CD4-positive, alpha-beta memory T cell (primary cell): ENCODE measurements at places on chromosomes 2 and 18. TPM values are rescaled to one million over a fixed set of nuclear protein-coding genes. Genes with fewer than 3 reads are reported as not detected.

- DNase-seq, result no peak
Observed at GRCh38 chr2:63840081-63840784, 1.5 kb upstream of the UGP2 start.

IGFBP2 gene
- not detected for total RNA-seq

TANC1 gene
- 0.50 TPM for total RNA-seq

GRCh38 chr2:84285056-84285747 is 173.9 kb downstream of the SUCLG1 start:
- DNase-seq, result no peak

GRCh38 chr2:113341191-113341869 is 62.6 kb upstream of the PAX8 start:
- DNase-seq, result no peak

DNA sequence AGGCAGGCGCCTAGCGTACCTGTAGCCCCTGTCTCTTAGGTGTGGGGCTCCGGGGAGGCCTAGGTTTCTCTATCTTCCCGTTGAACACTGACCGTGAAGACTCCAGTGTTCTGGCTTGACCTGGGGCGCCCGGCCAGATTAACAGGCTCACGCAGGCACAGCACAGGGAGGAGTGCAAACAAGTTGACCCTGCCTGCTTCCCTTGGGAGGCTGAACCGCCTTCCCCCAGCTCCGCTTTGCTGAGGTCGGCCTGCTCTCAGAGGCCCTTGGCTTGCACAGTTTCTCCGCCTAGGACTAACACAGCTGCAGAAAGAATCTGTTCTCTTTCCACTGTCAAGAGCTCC is 567 bp downstream of the PCYOX1 start:
- no peak for DNase-seq

- DNase-seq, result no peak
Observed at GRCh38 chr2:113211226-113212105, 37.7 kb downstream of the PSD4 start.

GRCh38 chr2:67321588-67321903 is 75.6 kb upstream of the ETAA1 start:
- DNase-seq, result no peak

DNA sequence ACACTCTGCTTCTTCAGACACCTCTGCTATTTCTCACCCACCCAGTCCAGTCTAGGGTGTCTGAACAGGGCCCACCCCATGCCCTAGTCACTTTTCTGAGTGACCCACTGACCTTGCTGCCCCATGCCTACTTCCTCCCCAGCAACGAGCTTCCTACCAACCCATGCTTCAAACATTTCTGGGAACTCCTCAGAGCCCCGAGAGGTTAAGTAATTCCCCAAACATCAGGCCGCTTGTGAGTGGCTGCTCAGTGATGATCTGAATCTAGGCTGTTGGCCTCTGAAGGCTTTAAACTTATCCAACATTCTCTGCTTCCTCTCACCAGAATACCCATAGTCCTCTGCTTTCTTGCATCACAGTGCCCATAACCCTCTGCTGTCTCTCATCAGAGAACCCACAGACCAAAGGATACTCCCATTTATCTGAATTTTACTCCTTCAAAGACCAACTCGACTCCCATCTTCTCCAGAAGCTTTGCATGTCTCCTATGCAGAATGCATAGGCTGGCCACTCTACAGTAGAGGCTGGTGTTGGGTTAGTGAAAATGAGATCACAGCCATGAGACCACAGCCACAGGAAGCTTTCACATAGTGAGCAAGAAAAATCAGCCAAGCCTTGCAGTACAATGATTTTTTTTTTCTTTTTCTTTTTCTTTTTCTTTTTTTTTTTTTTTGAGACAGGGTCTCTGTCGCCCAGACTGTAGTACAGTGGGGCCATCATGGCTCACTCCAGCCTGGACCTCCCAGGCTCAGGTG is 309.5 kb upstream of the LYPD1 start:
- no peak for DNase-seq

TXNL4A gene
- total RNA-seq, result 76.1 TPM

CGREF1 gene
- not detected for total RNA-seq

STON1 gene
- total RNA-seq, result 3.1 TPM

- DNase-seq, result no peak
Observed at GRCh38 chr18:35289727-35290093, 319 bp downstream of the ZSCAN30 start.

GRCh38 chr2:177342736-177343135 is 49.8 kb upstream of the AGPS start:
- DNase-seq, result no peak

DNA sequence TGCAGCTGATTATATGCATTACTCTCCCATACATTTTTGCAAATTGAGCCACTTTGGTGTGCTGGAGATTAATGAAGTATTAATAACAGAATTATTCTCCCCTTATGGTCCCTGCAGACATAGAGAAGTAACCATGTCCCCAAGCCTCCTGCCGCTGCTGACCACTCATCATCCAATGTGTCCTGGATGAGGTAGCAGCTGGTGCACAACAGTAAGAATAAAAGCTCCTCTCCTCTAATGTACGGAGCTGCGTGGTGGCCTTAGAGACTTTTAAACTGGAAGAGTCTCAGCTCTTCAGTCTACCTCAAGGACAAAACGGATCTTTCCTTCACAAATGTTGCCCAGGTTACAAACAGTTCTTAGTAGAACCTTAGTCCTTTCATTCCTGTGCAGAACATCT is 37.7 kb downstream of the TPO start:
- no peak for DNase-seq

DNA sequence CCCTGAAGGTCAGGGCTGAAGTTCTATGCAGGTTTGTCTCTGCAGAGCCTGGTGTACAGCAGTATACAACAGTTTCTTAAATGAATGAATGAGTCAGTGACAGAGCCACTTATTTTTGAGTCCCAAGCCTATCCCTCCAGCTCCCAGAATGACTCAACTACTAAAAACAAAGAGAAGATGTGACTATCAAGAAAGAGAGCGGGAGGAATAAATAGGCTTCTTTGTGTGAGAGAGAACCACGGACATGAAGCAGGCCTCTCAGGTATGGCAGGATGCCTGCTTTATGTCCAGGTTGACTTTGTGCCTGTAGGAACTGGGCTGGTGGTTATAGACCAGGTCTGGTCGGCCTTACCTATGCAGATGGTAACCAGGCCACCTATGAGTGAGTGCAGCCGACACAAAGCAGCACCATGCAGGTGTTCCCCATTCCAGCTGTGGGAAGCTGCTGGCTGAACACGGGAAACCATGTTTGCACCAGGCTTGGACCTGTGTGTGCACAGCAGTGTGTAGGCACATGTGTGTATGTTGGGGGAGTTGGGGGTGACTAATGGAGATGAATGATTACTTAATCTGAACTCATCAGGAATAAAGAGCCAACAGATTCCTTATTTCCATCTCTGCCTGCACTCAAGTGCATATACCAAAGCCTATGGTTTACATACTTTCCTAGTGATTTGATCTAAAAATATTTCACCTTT is 171.0 kb downstream of the OSR1 start:
- DNase-seq, result no peak

DNA sequence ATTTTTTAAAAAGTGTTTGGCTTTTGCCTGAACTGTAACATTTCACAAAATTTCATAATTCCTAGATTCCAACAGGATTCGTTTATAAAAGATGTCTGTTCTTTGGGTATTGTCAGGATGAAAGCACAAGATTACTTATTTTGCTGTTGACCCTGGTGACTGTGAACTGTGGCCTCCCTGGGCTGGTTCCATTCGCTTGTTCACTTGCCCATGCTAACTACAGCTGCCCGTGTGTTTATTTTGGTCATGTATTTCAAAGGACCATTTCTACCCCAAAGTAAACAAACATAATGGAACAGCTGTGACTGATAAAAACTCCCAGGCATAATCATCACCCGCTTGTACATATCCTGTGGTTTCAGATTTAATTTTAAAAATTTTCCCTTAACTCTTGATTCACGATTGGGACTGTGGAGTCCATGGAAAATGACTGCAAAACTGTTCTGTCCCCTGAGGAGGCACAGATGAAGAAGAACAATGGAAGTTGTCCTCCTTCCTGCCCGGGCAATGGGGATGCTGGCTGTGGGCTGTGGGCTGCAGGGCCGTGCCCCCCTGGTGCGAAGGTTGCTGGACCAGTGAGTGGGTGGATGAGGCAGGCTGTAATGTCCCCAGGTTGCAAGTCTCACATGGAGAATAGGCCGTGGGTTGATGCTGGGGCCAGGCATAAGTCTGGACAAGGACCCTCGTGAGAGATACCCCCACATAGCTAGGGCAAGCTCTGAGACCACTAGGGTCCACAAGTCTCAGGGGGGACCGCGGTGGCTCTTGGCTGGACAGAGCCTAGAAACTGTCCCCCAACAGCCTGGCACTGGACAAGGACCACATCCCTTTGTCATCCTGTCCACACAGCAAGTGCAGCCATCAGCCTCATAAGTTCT is 28.9 kb upstream of the HDAC4 start:
- DNase-seq, result no peak

DNA sequence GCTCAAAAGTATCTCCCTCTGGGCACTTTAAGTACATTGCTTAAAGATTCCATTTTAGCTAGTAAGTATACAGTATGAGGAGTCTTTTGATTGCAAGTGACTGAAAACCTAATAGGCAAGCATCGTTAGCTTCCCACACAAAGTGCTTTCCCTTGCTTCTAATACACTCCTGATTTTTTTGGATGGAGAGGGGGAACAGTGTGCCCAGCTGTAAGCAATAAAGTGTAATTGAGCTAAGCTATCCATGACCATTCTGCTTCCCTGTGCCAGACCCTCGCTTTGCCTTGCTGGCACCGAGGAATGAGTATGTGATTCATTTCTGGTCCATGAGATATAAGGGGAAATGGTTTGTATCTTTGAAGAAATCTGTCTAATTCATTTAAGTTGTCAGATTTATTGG is 3.8 kb upstream of the ZNF24 start:
- no peak for DNase-seq

DNA sequence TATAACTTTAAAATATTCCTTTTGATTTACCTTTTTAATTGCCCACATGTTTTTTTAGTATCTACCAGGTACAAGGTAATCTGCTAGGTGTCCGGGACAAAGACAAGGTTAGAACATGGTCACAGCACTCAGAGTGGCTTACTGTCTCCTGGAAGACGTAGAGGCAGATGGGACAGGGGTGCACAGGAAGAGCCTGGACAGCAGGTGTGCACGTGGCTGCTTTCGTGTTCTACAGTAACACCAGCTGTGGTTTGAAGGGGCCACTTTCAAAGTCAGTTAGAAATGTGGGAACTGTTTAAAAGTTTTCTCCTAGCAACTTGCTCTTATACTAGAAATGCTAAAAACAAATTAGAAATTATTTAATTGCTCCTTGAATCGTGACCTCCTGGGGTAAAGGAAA is 102.9 kb upstream of the ALPP start:
- DNase-seq, result no peak

- no peak for DNase-seq
Observed at GRCh38 chr2:130841741-130842365, 5.1 kb downstream of the ARHGEF4 start.

DNA sequence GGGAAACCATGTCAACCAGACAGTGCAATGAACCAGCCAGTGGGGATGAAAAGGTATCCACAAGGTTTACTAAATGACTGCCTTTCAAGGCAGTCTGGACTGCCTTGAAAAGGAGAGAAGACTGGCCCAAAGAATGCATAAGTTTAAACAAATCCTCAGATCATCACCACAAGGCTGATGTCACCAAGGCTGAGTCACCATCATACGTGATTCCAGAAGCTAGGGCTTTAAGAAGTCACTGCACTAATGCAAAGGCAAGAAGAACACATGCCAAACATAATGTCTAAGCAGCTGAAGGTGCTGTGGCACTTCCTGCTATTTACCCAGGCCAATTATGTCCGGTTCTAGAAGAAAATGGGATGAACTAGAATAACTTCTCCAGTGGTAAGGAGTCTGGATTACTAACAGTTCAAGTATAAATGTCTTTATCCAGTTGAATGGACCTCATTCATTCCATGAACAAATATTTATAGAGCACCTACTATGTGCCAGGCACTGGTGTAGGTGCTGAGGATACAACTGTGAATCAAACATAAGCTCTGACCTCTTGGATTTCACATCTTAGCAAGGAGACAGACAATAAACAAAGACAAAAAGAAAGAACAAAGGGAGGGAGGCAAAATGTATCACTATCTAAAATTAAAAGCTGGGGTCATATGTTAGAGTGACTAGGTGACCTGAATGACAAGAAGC is 37.6 kb upstream of the ONECUT2 start:
- no peak for DNase-seq

- no peak for DNase-seq
Observed at GRCh38 chr2:241083091-241083415, 19.0 kb downstream of the MTERF4 start.

TRIB2 gene
- 123 TPM for total RNA-seq
